Forelimb muscle (tissue), 1 donor: ENCODE measurements at places on chromosomes 12 and 14. TPM values are rescaled to one million over a fixed set of nuclear protein-coding genes. Genes with fewer than 3 reads are reported as not detected.

Gene RDH12
- polyA plus RNA-seq: 0.43 TPM

Gene NABP2
- 16.8 TPM for polyA plus RNA-seq

Gene HOXC11
- not detected for polyA plus RNA-seq

DNA sequence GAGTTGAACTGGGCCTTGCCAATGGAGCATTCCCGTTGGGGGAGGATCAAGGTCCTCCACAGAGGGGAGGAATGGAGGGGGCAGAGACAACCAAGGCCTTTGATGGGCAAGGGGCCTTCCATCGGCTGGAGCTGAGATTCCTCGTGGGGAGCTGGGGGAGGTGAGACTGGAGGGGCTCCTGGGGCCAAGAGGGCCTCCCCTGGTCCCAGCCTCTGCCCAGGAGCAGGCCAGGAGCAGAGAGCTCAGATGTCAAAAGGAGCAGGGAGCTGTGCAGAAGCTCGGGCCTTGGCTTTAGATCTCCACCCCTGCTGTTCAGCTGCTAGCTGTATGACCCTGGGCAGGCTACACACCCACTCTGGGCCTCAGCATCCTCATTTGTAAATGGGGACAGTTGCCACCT lies 24.0 kb downstream of the TMEM63C start:
- no peak for DNase-seq

Gene NTS
- 0.68 TPM for polyA plus RNA-seq

Gene DHH
- 0.82 TPM for polyA plus RNA-seq
